ENCODE measurements at places on chromosomes 2 and 18. TPM values are rescaled to one million over a fixed set of nuclear protein-coding genes. Genes with fewer than 3 reads are reported as not detected.

GRCh38 chr18:35519148-35519899 lies 21.6 kb upstream of the INO80C start:
- no peak overlapping the region for H3K4me3 ChIP-seq
- H3K36me3 ChIP-seq, result no peaks in the 10 kb centered on the region
- DNase-seq, result no peak

DNA sequence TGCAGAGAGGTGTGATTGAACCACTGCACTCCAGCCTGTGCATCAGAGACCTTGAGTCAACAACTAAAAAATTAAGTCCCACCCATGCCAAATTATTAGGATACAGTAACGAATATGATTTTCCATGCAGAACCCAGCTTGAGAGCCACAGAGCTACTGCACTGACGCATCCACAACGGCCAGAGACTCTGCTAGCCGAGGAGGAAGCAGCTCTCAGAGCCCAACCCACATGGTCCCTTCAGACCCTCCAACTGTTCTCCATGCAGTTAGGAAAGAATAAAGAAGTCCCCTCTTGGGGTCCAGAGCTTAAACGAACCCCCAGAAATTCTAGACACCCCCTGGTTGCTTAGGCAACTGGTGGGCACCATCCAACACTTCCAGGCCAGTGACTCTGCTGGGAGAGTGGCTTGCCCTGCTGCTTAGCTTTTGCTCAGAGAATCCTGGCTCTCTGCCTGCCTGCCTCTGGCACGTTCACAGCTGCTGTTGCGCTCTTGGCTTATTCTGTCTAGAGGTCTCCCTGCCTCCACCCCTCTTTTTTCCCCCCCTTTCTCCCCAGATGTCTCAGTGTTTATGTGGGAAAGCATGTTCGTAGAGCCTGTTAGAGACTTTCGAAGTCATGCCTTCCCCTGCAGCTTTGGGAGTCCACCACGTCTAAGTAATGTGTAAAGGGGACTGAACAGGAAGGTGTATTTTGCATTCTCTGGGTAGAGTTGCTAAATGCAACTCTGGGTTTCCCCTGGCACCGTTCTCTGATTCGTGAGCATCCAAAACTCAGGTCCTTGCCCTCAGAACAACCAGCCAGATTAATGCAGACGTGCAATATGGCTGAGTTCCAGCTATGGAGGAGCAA lies 26.0 kb upstream of the SP3 start:
- peak overlapping the region; percentile 75 for H3K27ac ChIP-seq
- no peak overlapping the region for H3K4me3 ChIP-seq
- H3K27me3 ChIP-seq, result no peaks in the 10 kb centered on the region
- peaks cover 54% of the 10 kb centered on the region for H3K4me1 ChIP-seq
- DNase-seq, result peak; percentile 79

GRCh38 chr2:24080701-24081100 lies 3.9 kb downstream of the TP53I3 start:
- no peak overlapping the region for H3K4me3 ChIP-seq
- no peaks in the 10 kb centered on the region for H3K27me3 ChIP-seq
- H3K36me3 ChIP-seq, result peaks cover 40% of the 10 kb centered on the region
- no peak for DNase-seq
- no peak overlapping the region for H3K27ac ChIP-seq

DNA sequence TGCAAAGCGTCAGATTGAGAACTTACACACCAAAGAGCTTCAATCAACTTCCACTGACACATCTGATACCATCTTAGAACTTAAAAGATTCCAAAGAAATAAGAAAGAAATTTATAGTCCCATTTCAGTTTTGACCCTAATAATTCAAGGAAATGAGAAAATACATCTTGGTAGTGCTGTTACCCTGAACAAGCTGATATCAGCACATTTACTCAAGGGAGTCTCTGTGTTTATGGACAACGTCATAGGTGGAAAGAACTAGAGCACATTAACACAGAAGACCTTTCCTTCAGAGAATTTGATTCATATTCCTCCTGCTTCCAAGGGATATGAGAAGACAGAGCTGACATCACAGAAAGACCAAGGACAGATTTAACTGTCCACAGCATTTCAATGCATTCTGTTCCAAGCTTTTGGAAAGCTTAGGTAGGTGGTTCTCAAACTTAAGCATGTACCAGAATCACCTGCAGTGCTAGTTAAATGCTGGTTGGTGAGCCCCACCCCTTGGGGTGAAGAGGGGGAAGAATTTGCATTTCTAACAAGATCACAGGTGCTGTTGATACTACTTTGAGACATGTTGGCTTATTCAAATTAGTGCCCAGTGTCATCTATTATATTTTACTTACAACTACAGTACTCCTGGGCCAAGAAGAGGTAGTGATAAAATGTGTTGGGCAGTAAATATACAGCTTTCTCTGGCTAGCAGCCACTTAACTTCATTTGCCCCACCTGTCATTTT lies 59.8 kb downstream of the LDAH start:
- no peak overlapping the region for H3K4me3 ChIP-seq
- peaks cover 9% of the 10 kb centered on the region for H3K4me1 ChIP-seq
- no peak overlapping the region for H3K27ac ChIP-seq
- DNase-seq, result no peak
- H3K27me3 ChIP-seq, result no peaks in the 10 kb centered on the region
- H3K36me3 ChIP-seq, result peaks cover 6% of the 10 kb centered on the region

DNA sequence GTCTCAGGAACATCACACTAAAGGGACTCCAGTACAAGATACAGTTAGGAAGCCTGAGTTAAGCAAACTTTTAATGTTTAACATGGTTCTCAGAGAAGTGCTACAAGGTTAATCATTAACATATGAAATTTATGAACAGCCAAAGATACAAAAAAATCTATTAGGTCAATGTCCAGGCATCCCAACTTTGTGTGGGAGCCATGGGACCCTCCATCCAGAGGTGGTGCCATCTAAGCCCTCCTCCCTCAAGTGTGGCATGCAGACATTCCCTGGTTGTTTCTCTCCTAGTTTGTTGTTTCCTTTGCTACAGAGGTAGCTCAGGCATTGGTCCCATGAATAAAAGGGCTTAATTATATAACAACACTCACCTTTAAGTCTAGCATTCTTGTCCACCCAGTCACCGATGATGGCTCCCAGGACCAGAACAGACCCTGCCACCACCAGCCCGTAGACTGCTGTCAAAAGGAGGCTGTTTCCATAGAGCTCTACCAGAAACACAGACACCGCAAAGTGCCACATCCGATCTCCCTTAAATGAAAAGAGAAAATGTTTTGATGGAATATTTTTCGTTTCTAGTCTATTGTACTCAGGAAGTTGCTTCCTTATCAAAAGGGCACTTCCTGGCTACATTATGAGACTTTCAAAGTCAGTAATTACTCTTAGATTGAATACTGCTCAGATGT lies 5.7 kb downstream of the SLC40A1 start:
- H3K4me3 ChIP-seq, result peak overlapping the region; percentile 78
- DNase-seq, result no peak
- peaks cover 24% of the 10 kb centered on the region for H3K4me1 ChIP-seq
- no peaks in the 10 kb centered on the region for H3K27me3 ChIP-seq

DNA sequence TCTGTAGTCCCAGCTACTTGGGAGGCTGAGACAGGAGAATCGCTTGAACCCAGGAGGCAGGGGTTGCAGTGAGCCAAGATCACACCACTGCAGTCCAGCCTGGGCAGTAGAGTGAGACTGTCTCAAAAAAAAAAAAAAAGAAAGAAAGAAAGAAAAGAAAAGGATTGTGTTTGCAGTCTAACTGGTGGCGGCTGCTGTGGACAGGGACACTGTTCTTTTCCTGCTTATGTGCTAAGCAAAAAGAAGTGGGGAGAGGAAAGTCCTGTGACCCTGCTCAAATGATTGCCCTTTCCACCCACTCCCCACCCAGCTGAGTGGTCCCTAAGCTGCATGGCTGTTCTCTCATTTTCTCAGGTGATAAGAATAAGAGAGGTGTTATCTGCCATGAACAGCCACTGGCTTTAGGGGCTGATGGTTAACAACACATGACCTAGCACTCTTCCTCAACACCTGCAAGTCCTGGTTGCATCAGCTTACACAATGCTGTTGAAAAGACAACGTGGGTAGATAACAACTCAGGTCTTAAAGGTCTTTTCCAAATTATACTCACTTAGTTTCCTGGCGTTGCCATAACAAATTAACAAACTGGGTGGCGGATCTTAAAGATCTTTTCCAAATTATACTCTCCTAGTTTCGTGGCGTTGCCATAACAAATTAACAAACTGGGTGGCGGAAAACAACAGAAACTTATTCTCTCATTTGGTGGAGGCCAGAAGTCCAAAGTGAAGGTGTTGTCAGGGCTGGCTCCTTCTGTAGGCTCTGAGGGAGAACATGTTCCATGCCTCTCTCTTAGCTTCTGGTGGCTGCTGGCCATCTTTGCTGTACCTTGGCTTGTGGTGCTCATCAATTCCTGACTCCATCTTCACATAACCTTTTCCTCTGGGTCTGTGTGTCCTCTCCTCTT lies 90.3 kb upstream of the RTN4 start:
- no peak for DNase-seq
- H3K4me1 ChIP-seq, result no peaks in the 10 kb centered on the region
- H3K27me3 ChIP-seq, result no peaks in the 10 kb centered on the region
- no peak overlapping the region for H3K4me3 ChIP-seq

DNA sequence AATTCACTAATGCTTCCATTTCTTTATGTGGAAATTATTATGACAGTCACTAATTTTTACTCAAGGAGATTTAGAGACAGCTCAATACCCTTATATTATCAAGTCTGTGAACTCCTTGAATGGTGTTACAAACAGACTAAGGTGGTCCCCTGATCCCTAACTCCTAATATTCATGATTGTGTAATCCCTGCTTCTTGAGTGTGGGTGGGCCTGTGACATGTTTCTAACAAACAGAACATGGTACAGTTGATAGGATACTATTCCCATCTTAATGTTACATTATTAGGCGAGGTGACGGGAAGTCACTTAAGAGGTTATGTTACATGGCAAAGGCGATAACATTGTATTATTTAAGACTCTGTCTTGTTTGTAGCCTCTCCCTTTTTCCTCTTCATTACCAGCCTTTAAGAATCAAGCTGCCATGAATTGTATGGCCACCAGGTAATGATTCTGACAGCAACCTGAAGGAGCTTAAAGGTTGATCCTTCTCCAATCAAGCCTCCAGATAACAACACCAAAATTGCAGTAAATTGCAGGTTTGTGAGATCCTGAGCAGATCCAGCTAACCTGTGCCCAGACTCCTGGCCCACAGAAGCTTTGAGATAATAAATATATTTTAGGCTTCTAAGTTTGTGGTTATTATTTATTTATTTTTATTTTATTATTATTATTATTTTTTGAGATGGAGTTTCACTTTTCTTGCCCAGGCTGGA lies 32.1 kb downstream of the CYTIP start:
- H3K27ac ChIP-seq, result no peak overlapping the region
- DNase-seq, result no peak
- no peak overlapping the region for H3K4me3 ChIP-seq
- no peaks in the 10 kb centered on the region for H3K36me3 ChIP-seq

- no peak overlapping the region for H3K4me3 ChIP-seq
- H3K4me1 ChIP-seq, result peaks cover 25% of the 10 kb centered on the region
- DNase-seq, result no peak
- peaks cover 50% of the 10 kb centered on the region for H3K27me3 ChIP-seq
Observed at GRCh38 chr2:236180831-236181453, 12.8 kb upstream of the GBX2 start.

DNA sequence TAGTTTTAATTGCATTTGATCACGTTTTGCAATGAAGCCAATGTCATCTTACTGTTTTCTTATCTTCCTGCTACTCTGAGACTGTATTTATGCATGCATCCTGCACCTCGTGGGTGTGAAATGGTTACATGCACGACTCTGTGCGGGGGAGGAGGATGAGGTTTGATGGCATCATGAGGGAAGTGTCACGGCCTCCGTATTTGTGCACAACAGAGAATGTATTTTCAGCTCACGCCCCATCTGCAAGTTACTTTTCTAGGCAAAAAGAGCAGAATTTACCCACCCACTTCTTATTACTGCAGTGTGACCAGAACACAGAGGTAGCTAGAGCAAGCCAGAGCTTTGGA lies 145.1 kb downstream of the TDRD15 start:
- no peak overlapping the region for H3K4me3 ChIP-seq
- H3K36me3 ChIP-seq, result no peaks in the 10 kb centered on the region
- DNase-seq, result no peak
- H3K27me3 ChIP-seq, result no peaks in the 10 kb centered on the region
- H3K4me1 ChIP-seq, result peaks cover 46% of the 10 kb centered on the region
- peak overlapping the region; percentile 50 for H3K27ac ChIP-seq

- no peak overlapping the region for H3K27ac ChIP-seq
- peaks cover 98% of the 10 kb centered on the region for H3K36me3 ChIP-seq
- DNase-seq, result no peak
- no peaks in the 10 kb centered on the region for H3K27me3 ChIP-seq
- peaks cover 22% of the 10 kb centered on the region for H3K4me1 ChIP-seq
Observed at GRCh38 chr2:98569197-98569793, 39.0 kb downstream of the COA5 start.

DNA sequence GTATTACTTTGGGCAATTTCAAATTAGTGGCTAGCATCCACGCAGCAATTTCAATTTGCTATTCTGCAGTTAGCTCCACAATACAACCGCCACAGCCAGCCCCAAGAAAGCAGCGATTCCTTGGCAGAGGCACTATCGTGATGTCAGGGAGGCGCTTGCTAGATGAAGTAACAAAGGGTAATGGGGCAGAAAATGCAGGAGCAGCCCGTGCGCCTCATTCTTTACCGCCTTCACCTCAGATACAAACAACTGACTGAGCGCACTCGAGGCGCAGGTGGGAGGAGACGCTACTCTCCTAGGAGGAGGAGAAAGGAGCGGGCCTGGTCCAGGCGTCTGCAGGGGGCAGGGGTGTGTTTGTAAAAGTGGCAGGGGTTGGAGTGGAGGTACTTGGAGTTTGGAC lies 76.9 kb upstream of the ASB18 start:
- no peaks in the 10 kb centered on the region for H3K27me3 ChIP-seq
- H3K4me1 ChIP-seq, result peaks cover 36% of the 10 kb centered on the region
- peak overlapping the region; percentile 51 for H3K27ac ChIP-seq
- H3K36me3 ChIP-seq, result no peaks in the 10 kb centered on the region

DNA sequence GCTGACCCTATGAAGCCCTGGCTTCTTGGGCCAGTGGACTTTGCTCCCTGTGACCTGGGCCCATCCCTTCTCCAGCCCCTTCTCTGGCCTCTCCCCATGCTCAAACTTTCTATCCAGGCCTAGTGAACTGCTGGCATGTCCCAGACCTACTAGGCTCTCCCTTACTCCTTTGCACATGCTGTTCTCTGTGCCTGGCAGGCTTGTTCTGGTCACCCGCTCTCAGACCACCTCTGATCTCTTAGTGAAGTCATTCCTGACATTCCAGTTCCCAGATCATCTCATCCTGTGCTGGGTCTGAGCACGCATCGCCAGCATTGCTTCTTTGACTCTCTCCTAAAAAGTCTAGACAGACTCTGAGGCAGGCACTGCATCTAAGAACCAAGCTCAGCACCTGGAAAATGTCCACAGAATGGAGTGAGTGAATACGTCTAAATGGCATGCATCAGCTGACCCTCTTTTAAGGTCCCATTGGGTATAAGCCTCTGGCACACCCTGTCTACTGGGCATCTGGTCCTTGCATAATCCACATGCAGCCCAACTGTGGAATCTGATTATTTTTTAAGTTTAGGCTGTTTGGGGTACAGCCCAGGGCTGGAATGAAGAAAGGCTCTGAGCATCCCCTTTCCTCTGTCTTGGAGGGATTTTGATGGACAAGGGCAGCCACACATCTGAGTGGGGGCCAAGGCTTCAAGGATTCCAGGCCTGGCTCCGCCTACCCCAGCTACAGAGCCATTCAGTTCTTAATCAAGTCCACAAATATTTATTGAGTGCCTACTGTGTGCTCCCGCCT lies 130.6 kb upstream of the HAAO start:
- no peak for DNase-seq
- no peaks in the 10 kb centered on the region for H3K27me3 ChIP-seq
- peaks cover 58% of the 10 kb centered on the region for H3K4me1 ChIP-seq

The CNGA3 gene
- total RNA-seq, result not detected

The IL37 gene
- not detected for total RNA-seq

The SLC5A7 gene
- not detected for total RNA-seq

The CPO gene
- 0.28 TPM for total RNA-seq

The OBSL1 gene
- total RNA-seq, result 178 TPM

The DPYSL5 gene
- total RNA-seq, result 0.06 TPM

The TMEM214 gene
- 31.6 TPM for total RNA-seq

The DCDC2C gene
- not detected for total RNA-seq

The FMNL2 gene
- total RNA-seq, result 5.7 TPM
